SK-N-MC (cell line): ENCODE measurements at places on chromosomes 7 and 10.

GRCh38 chr10:48720611-48721010, 35.9 kb downstream of the WDFY4 start:
- DNase-seq: no peak

DNA sequence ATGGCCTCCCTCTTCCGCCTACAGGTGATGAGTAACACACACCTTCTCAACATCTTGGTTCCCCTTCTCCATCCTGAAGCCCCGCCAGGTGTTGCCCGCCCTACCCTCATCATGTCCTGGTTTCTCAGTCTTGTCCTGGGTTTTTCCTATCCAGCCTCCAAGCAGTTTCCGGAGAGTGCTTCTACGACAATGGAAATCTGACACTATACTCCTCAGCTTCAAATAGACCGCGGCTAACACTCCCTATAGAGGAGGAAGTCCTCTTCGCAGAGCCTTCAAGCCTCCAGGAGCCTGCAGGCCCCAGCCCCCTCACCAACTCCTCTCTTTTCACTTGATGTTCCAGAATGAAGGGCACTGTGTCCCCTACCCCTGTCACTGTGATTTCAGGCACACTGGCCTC, 147.4 kb downstream of the PRPF18 start:
- no peak for DNase-seq

DNA sequence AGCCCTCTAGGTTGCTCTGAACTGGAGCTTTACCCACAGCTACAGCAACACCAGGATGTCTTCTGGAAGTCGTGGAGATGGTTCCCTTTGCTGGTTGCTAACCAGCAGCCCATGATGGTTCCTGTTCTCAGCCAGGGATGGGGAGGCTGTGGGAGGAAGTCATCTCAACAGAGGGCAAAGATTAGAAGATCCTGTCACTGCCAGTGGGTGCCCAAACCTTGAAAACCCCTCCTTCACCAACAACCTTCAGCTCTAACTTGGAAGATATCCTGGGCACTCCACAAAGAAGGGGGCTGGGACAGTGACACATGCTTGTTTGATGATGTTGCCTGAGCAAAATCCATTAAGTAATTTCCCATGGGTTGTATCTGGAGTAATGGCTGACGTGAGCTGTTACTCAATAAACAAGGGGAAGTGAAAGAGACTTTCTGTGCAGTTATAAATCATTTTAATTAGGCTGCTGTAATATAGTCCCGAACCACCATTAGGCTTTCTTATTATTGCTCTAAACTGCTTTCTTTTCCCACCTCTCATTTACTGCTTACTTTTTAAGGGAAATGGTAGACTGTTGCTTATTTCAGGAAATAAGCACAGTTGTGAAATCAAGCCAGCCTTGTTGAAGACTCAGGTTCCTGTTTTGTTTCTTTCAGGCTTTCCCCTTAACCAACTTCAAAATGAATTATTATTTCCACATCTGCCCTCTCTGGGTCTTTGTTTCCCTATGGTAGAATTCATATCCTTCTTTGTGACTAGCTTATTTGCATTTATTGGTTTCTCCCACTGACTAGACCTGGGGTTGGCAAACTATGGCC, 124.8 kb downstream of the PPP1R17 start:
- peak; percentile 55 for DNase-seq

DNA sequence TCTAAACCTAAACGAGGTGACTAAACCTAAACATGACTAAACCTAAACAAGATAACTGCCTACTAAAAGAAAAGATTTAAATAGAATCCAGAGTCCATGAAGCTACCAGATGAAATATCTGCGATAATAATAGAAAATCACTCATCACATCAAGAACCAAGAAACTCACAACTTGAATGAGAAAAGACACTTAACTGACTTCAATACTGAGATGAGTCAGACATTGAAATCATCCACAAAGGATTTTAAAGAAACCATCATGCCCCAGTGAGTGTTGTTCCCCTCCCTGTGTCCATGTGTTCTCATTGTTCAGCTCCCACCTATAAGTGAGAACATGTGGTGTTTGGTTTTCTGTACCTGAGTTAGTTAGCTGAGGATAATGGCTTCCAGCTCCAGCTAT, 416.0 kb downstream of the CALN1 start:
- no peak for DNase-seq

DNA sequence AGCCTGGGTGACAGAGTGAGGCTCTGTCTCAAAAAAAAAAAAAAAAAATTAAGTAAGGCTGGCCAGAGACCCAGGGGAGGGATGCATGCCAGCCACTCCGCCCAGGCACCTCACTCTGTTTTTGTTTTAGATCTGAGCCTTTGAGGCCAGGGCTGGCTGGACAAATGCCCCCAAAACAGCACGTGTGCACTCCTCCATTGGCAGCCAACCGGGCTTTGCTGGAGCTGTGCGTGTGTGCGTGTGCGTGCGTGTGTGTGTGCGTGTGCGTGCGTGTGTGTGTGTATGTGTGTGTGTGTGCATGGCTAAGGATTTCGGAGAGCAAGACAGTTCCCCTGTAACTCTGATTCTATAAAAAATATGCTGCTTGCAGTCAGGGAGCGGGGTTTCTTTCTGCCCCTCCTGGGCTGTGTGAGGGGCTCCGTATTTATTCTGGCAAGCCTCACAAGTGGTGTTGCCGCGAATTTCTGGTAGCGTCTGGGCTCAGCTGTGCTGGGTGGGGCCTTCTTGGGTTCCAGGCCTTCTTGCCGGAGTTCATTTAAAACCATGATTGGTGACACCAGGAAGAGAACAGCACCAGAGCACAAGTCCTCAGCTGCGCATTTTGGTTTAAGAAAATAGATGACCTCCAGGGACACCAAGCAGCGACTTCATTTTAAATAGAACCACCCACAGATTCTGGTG, 28.1 kb upstream of the UNCX start:
- DNase-seq: no peak

- peak; percentile 71 for DNase-seq
These were observed 18.3 kb upstream of the HBP1 start for GRCh38 chr7:107150375-107151073.

DNA sequence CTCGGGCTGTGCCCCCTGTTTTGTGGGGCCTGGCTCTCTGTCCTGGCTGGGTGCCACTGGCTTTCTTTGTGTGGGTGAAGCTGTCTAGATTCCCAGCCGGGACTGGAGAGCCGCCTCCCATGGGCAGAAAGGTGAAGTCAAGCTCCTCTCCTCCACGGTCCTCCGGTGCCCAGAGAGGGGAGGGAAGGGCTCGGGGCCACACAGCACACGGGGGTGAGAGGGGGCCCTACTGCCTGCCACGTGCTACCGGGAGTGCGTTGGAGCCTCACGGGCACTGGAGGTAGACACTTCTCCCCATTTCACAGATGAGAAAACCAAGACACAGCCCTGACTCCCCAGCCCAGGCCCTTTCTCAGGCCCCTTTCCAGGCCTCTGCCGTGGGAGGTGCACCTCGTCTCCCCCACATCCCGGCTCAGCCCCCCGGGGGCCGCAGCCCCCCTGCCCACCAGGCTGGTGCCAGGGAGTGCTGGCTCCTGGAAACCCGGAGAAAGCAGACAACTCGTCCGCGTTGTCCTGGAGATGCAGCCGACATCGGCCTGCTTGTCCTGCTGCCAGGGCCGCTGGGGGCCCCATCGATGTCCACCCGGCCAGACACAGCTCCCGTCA, 55.8 kb downstream of the UNCX start:
- DNase-seq: no peak

- no peak for DNase-seq
These were observed 203.1 kb downstream of the ZMYND11 start for GRCh38 chr10:338171-339037.
